ENCODE measurements at places on chromosomes 11 and 22.

GRCh38 chr22:23800297-23801237, 13.8 kb downstream of the SMARCB1 start:
- H3K27me3 ChIP-seq: no peaks in the 10 kb centered on the region
- DNase-seq: no peak
- H3K4me3 ChIP-seq: no peak overlapping the region
- no peaks in the 10 kb centered on the region for H3K4me1 ChIP-seq
- peaks cover 55% of the 10 kb centered on the region for H3K36me3 ChIP-seq
- no peak overlapping the region for H3K27ac ChIP-seq

DNA sequence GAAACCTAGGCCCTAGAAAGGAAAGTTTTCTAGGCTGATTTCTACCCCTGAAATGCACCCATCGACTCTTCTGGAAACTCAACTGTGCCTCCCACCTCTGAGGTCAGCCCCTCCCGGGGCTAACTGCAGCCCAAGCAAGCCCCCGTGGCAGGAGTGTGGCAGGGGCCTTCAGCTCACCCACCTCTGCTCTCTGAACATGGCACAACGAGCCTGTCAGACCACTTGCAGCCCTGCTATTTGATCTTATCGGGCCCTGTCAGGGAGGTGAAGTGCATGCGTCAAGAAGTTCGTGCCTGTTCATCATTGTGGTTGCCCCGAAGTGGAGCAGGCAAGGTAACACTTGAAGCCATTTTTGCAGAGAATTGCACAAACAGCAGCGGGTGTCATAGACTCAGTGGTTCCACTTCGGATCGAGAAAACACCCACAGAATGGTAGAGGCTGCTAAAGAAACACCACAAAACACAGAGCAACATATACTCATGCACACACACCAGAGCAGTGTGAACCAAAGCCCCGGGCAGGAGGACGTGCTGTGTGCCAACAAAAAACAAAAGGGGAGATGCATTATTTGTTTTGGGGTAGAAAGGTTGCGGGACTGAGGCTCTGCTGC, 262.7 kb downstream of the ETS1 start:
- DNase-seq: no peak
- H3K27ac ChIP-seq: no peak overlapping the region
- H3K36me3 ChIP-seq: no peaks in the 10 kb centered on the region
- no peaks in the 10 kb centered on the region for H3K4me1 ChIP-seq

DNA sequence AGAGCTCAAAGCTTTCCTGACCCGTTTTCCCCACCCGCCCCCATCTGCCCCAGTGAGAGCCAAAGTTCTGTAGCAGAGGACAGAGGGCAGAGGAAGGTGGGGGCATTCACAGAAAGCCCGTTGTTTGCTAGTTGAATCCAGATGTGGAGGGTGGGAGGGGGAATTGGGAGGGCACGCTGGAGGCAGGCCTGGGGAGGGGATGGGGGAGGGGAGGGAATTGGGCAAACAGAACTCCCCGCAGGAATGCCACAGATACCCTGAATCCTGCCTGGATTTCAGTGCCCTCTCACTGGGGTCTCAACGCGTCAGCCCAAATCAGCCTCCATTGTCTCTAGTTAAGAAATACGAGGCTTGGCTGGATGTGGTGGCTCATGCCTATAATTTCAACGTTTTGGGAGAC, 12.9 kb upstream of the OAF start:
- no peaks in the 10 kb centered on the region for H3K27me3 ChIP-seq
- H3K4me1 ChIP-seq: peaks cover 6% of the 10 kb centered on the region
- DNase-seq: no peak
- peak overlapping the region; percentile 46 for H3K27ac ChIP-seq
- H3K4me3 ChIP-seq: no peak overlapping the region

GRCh38 chr11:35978183-35978582, 34.3 kb downstream of the LDLRAD3 start:
- no peak overlapping the region for H3K4me3 ChIP-seq
- no peak for DNase-seq
- no peaks in the 10 kb centered on the region for H3K36me3 ChIP-seq
- H3K27me3 ChIP-seq: no peaks in the 10 kb centered on the region
- H3K27ac ChIP-seq: no peak overlapping the region

DNA sequence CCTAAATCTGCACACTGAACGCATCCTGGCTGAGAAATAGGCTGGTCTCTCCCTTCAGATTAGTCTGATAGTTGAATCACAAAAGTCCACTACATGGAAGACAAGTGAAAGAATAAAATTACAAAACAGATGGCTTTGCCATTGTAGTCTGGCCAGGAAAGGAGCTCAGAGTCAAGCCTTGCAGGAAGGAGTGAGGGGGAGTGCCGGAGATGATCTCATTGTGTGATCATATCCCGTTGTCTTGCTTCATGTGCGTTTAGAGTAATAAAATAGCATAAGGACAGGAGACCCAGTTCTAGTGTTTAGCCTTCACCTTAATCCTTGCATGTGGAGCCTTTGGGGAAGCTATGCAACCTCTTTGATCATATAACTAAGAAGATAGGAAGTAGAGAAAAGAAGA, 666.7 kb upstream of the RAG2 start:
- no peaks in the 10 kb centered on the region for H3K27me3 ChIP-seq
- H3K4me3 ChIP-seq: no peak overlapping the region
- H3K4me1 ChIP-seq: no peaks in the 10 kb centered on the region
- no peak overlapping the region for H3K27ac ChIP-seq
- no peak for DNase-seq

DNA sequence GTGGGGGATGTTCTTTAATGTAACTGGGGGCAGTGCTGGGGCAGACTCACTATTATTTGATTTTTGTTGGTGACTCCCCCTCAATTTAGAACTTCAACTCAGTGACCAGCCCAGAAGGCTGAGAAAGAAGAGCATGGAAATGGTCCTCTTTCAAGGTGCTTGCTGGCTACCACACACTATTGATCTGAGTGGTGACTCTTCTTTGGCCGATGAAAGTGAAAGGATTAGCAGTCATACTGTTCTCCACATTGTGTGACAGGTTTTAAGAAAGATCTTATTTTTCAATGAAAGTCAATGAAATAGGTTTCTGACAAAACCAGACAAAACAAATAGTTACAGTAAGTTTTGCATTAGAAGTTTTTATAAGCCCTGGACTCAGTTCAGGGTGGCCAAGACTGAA, 29.9 kb downstream of the NLRP14 start:
- H3K27me3 ChIP-seq: no peaks in the 10 kb centered on the region
- peaks cover 9% of the 10 kb centered on the region for H3K4me1 ChIP-seq
- no peak overlapping the region for H3K4me3 ChIP-seq
- no peaks in the 10 kb centered on the region for H3K36me3 ChIP-seq

DNA sequence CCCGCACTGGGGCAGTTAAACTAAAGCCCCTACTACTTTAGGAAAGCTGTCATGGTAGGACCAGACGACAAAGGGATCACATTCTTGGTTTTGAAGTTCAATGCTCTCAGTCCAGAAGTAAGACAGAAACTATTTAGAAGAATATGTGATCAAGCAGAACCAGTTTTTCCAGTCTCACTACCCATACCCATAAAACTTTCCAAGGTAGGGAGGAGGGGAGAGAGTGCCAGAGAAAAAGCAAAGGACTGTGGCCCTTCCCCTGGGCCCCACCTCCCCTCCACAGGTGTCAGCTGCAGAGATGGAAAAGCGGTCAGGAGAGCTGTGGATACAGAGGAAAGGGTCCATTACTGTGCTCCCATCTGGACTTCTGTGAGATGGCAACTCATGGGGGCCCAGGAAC, 587.1 kb downstream of the SOX6 start:
- H3K4me3 ChIP-seq: no peak overlapping the region
- H3K36me3 ChIP-seq: no peaks in the 10 kb centered on the region
- H3K27ac ChIP-seq: no peak overlapping the region
- peaks cover 1% of the 10 kb centered on the region for H3K4me1 ChIP-seq

Data from sigmoid colon (tissue), 7 donors.